Fibroblast of mammary gland (primary cell): ENCODE measurements at places on chromosomes 1 and 21.

- no peak for DNase-seq
Observed at GRCh38 chr1:41226815-41227434, 15.2 kb downstream of the SCMH1 start.

DNA sequence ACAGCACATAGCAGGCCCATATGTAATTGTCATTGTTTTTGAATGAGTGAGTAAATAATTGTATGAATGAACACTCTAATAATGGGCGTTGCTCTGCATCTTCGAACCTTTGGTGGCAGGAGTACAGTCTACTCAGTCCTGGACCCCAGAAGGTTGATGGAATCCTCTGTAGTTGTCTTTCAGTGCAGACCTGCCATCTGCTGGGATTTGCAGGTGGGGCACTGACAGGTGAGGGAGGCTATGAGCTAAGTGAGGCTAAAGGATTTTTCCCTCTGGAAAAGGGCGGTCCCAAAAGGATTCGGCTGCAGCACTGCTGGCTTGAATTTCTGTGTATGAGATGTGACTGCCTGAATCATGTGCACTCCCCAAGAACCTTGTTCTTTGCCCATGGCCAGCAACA lies 53.4 kb downstream of the PLXNA2 start:
- no peak for DNase-seq

DNA sequence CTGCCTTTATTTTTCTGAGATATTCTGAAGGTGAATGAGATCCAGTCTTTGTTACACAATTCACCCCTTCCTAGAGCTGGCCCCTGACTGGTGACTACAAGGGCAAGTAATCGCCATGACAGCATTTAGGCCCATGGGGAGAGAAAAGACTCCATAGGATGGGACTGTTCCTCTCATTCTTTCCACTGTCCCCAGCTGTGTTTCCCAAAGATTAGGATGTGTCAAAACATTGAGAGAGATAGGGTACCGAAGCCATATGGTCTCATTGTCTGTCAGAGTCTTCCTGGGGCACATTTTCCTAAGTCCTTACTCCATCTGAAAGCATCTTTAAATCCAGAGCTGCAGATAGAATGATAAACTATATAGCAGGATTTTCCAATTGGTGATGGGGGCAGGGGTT lies 423.5 kb downstream of the OMA1 start:
- DNase-seq = no peak

GRCh38 chr1:74812180-74812541 lies 79.2 kb downstream of the TYW3 start:
- no peak for DNase-seq

DNA sequence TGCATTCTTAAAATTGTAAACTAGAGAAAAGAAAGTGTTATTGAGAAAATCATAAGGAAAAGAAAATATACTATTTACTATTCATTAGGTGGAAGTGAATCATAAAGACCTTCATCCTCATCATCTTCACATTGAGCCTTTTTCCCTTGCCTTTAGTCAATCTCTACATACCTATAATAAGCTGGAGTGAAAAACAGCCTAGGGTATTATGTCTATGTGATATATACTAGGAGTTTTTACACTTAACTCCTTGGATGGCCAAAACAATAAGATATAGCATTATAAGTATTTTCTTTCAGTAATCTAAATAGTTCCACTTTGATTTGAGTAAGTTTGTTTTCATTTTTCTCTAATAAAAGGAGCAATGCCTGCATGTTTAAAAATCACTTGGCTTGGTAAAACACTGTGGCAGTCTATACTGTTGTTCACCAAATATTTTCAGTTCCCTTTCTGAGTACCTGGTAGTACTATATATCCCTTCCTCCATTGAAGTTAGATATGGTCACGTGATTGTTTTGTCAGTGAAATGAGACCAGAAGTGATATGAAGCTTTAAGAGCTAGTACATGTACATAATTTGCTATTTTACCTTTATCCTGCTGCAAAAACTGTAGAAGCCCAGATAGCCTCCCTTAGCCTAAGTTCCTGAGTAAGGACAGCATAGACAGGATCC lies 78.3 kb downstream of the CLEC20A start:
- DNase-seq = no peak

DNA sequence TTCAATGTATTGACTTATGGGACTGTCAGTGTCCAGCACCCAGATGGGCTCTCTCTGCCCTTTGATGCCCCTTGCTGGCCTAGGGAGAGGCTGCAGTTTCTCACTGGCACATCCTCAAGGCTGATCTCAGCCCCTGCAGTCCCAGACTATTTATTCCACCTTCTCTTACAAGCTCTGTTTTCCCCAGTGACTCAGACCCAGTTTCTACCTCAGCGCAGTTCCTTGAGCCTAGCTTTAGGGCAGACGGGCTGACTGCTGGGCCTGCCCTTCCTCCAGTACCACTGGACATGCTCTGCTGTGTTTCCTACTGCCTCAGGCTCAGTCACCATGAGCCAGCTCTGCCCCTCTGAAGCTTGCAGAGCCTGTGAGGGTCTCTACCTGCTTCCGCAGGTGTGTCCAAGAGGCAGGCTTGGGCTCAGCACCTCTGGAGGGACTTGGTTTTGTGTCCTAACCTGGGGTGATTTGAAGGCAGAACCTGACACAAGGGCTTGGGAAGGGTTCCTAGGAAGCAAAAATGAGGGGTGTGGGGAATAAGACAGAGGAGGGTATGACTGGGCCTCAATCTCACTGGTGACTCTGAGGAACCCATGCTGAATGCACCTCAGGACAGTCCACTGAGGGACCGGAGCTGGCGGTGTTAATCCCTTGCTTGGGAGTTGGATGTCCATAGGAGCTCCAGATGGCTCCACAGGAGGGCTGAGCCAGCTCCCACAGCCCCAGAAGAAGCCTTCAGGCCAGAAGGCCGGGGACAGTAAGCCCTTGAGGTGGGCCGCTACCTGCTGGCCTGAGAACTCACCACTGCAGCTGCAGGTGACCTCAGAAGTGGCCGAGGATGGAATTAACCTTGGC lies 689.9 kb downstream of the MATN1 start:
- DNase-seq = no peak

DNA sequence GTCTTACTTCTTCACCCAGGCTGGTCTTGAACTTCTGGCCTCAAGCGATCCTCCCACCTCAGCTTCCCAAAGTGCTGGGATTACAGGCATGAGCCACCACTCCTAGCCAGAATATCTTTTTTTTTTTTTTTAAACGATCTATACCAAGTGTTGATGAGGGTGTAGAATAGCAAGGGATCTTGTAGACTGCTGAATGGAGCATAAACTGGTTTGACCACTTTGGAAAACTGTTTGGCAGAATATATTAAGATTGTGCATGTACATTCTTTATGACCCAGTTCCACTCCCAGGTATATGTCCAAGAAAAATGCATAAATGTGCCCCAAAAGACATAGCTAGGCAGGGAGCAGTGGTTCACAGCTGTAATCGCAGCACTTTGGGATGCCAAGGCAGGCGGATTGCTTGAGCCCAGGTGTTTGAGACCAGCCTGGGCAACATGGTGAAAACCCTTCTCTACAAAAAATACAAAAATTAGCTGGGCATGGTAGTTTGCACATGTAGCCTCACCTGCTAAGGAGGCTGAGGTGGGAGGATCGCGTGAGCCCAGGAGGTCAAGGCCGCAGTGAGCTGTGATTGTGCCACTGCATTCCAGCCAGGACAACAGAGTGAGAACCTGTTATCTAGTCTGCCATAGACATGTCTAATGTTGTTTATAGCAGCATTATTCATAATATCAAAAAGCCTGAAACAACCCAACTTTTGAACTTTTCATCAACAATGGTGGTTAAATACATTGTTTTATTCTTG lies 184.0 kb downstream of the VPS13D start:
- no peak for DNase-seq

GRCh38 chr1:51628715-51629590 lies 12.1 kb downstream of the OSBPL9 start:
- DNase-seq = no peak

- no peak for DNase-seq
Observed at GRCh38 chr1:8764293-8764937, 53.0 kb downstream of the RERE start.

DNA sequence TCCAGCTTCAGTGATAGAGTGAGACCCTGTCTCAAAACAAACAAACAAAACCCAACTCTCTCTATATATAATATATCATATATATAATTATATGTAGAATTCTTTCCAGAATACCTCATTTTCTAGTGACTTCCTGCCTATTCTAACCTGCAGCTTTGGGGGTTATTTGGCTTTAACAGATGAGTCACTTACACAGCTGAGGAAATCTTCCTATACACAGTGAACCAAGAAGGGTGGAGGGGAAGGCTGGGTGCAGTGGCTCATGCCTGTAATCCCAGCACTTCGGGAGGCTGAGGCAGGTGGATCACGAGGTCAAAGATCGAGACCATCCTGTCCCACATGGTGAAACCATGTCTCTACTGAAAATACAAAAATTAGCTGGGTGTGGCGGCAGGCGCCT lies 9.2 kb downstream of the RAB29 start:
- DNase-seq = peak; percentile 21

GRCh38 chr1:53638360-53639035 lies 100.5 kb downstream of the GLIS1 start:
- DNase-seq = no peak

GRCh38 chr1:63773815-63774616 lies at the start of gene ROR1:
ROR1 (plus strand) TSS chr1:63774017.
- peak; percentile 83 for DNase-seq

- DNase-seq = no peak
Observed at GRCh38 chr1:44514673-44515072, 109.6 kb downstream of the RNF220 start.

- DNase-seq = no peak
Observed at GRCh38 chr1:24179251-24179840, 7.7 kb downstream of the IFNLR1 start.

- DNase-seq = no peak
Observed at GRCh38 chr1:248590055-248590454, 7.4 kb downstream of the OR2T10 start.

DNA sequence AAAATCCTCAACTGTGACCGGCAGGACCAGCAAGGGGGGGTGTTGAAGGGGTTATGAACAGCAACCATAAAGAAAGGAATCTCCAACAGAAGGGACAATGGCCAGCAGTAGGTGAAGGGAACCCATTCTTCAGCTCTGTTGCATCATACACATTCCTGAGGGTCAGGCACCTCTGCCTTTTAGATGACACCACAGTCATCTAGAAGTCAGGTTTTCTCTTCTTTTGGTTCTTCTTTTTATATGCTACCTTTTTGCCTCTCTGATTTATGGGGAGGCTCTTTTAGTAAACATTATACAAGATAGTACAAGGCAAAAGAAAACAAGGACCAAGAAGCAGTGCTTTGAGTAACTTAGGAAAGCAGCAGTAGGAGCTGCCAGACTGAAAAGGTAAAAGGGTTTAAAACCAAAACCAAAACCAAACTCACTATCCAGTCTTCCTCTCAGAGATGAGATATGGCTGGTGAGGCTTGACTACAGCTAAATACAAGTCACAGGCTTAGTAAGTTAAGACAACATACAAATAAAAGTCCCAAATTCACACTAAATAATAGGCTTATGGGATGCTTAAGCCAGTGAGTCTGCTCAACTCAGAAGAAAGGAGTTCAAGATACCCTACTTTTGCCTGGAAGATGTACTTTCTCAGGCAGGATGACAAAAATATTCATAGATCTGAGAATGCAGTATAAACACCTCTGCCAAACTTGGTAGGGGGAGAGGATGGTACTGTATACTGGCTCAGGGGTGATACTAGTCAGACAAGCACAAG lies 4.1 kb downstream of the TEX38 start:
- no peak for DNase-seq

- DNase-seq = no peak
Observed at GRCh38 chr1:40820911-40821693, 37.5 kb downstream of the KCNQ4 start.

DNA sequence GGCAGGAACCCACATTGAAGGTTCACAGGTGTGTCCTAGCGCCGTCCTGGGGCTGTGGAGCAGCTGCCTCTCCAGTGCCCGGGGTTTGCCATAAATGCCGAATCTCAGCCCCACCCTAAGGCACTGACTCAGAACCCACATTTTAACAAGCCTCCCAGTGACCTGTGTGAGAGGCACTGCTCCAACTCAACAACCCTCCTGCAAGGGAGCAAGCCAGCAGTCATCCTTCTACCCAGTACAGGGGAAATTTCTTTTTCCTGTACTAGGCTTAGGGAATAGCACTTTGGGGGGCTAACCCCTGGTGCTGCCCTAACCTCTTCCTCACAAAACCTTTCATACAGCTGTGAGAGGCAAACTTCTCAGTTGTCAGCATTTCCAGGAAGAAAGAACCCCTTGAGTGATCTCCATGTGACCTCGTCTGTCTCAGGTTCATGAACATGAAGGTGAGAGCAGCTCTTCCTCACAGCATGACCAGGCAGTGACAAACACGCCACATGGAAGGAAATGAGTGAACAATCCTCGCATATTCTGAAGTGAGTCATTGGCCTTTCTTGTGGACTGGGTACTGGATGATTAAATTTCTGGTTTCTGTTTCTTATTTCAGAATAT lies 11.4 kb upstream of the BCAR3 start:
- peak; percentile 90 for DNase-seq

DNA sequence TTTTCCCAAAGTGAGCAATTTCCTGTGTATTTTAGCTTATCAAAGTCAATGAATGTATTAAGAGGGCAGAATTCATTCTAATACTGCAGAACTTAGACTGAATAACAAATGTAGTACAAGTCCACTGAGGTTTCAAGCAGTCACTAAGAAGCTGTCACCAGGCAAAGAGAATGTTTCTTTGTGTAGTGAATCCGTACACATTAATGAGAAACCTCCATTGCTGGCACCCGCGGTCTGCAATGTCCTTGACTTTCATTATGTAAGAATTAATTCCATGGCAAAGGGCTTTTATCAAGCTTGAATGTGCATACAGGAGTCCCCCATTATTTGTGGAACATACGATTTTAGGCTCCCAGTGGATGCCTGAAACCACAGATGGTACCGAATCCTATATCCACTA lies 719.5 kb upstream of the TMPRSS15 start:
- no peak for DNase-seq

DNA sequence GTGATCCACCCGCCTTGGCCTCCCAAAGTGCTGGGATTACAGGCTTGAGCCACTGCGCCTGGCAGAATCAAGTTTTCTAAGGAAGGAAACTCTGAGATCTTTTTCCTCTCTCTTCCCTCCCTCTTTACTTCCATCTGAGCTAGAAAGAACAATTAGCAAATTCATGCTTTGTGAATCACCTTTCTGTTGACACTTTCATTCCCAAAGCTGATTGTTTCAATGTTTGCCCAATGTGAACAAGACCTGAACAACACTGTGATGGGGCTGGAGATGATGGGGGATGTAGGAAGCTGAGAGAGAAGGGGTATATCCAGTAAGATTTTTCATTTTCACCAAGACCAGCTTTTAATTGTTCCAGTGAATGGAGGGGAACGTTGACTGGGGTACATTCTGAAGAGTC lies 5.7 kb upstream of the TENT5B start:
- DNase-seq = no peak

- peak; percentile 86 for DNase-seq
Observed at GRCh38 chr21:24045775-24046215, 1561.5 kb downstream of the MRPL39 start.

DNA sequence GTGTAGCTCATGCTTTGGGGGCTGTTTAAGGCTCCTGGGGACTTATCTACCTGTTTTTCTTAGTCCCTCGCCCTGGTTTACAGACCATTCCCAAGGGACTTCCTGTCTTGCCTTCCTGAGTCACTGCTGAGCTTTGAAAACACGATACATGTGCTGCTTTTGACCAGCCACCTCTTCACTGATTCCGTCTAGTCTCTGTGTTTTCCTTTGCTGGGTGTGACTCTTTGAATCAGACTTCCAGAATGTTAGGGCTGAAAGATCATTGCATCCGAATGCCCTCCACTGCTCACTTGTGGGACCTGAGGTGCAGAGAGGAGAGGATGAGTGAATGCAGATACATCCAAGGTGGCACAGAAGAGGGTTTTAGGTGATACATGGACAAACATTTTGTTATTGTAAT lies 35.4 kb upstream of the CITED4 start:
- DNase-seq = peak; percentile 62
